Activated T-cell treated with anti-CD3 and anti-CD28 coated beads, Interleukin-2, amount 50 U/mL, for 72 hours (primary cell): ENCODE measurements at places on chromosomes 1 and 21.

DNA sequence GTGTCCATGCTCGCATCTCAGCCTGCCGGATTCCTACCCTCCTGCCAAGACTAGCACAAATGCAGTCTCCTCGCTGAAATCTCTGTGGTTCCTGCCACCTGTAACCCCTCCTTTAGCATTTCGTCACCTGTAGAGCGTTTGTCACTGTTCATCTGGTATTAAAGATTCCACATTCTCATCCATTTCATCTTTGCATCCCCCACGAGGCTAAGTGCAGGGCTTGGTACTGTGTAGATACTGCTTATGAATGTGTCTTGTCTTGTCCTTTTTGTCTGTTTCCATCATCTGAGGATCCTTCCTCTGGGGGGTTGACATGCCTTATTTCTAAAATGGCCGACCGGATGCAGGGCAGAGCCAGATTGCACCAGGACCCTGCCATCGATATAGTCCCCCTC, 53.7 kb upstream of the DNAJC6 start:
- no peak for DNase-seq

- no peak for DNase-seq
These were observed 10.4 kb downstream of the LRRC42 start for GRCh38 chr1:53956308-53957168.

GRCh38 chr1:42680921-42681683, 1.1 kb upstream of the YBX1 start:
- no peak for DNase-seq

DNA sequence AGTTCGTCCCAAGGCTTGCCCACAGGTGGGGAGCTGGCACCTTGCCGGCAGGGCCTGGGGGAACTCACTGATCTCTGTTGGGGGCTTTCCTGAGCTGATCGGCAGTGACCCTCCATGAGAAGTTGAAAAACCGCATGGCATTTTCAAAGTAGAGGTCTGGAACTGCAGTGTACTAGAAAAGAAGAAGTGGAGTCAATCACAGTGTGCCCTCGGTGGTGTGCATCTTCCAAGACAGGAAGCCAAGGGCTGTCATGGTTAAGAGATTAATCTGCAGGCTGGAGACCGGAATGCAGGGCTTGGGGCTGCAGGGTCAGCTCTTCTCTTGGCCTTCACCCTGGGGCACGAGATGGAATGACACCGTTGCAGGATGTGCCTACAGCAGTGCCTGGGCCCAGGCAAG, 56.8 kb downstream of the ECE1 start:
- DNase-seq = no peak

- no peak for DNase-seq
These were observed 414.9 kb downstream of the SMYD3 start for GRCh38 chr1:246092136-246092535.

- no peak for DNase-seq
These were observed 200.2 kb downstream of the APP start for GRCh38 chr21:25970254-25970930.

DNA sequence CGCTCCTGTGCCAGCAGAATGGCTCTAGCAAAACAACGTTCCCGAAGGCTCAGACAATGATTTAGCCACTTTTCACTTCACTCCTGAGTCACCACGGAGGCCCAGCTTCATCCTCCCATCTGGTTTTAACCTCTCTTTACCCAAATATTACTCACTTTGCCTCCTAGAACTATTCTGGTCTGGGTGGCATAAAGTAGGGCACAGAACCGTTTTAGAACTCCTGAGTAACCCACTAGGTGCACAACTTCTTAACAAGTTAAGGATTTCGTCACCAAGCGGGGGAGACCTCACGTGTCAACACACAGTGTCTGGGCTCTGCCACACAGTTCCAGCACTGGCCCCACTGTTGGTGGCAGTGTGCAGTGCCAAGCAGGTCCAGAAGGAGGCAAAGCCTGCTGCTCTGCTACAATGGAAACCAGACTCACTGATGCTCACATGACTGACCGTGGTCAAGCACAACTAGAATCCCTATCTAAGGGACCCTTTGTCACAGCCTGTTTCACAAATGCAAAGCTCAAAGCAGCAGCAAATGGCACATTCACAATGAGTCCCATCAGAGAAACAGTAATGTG, 121.7 kb downstream of the SIPA1L2 start:
- DNase-seq = no peak
